PC-9 (cell line): ENCODE measurements at places on chromosomes 5 and 9. TPM values are rescaled to one million over a fixed set of nuclear protein-coding genes. Genes with fewer than 3 reads are reported as not detected.

Gene GABBR2
- total RNA-seq, result 0.76 and 0.98 TPM in 2 replicates

Gene CCNH
- 38.5 and 43.9 TPM in 2 replicates for total RNA-seq

Gene GABRA6
- not detected in 2 replicates for total RNA-seq

GRCh38 chr5:34553581-34553980 is 102.5 kb upstream of the RAI14 start:
- no peak for DNase-seq

- DNase-seq, result no peak
Observed at GRCh38 chr5:71589903-71590302, 2.8 kb downstream of the MCCC2 start.

GRCh38 chr5:362978-363765 is 41.7 kb downstream of the AHRR start:
- no peak for DNase-seq

Gene PCDHB3
- total RNA-seq, result 0.17 and 0.55 TPM in 2 replicates

Gene GPR151
- total RNA-seq, result not detected in 2 replicates

Gene RASA1
- 55.0 and 66.6 TPM in 2 replicates for total RNA-seq

GRCh38 chr9:129671519-129671918 is 6.1 kb downstream of the PRRX2 start:
- DNase-seq, result no peak

GRCh38 chr5:89855417-89855816 is 554.1 kb downstream of the CETN3 start:
- DNase-seq, result no peak

GRCh38 chr5:179923436-179923835 is 15.7 kb upstream of the TBC1D9B start:
- no peak for DNase-seq

GRCh38 chr9:75996726-75997125 is 106.3 kb downstream of the PCSK5 start:
- DNase-seq, result no peak

DNA sequence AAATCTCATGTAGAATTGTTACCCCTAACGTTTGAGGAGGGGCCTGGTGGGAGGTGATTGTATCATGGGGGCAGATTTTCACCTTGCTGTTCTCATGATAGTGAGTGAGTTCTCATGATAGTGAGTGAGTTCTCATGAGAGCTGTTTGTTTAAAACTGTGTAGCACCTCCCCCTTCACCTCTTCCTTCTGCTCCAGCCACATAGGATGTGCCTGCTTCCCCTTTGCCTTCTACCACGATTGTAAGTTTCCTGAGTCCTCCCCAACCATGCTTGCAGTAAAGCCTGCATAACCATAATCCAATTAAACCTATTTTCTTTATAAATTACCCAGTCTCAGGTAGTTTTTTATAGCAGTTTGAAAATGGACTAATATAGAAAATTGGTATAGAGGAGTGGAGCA is 1783.7 kb upstream of the CDH9 start:
- no peak for DNase-seq

Gene YTHDC2
- 14.9 and 18.6 TPM in 2 replicates for total RNA-seq

DNA sequence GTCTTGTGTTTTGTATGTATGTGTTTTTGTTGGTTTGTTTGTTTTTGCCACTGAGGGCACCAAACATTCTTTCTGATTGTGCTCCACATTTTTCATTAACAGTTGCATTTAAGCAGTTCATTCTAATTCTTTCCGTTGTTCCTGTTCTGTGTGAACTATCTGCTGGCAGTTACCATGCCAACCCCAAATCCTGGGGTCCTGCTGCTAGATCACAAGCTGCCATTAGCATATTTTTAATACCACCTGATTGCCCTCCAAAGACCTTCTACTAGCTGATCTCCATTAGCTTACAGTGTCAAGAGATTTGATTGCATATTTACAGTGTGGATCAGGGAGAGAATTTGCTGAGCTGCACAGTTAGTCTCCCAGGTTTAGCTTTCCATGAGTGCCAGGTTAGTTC is 40.6 kb upstream of the STARD4 start:
- no peak for DNase-seq

Gene GPR21
- 1.6 and 3.7 TPM in 2 replicates for total RNA-seq

DNA sequence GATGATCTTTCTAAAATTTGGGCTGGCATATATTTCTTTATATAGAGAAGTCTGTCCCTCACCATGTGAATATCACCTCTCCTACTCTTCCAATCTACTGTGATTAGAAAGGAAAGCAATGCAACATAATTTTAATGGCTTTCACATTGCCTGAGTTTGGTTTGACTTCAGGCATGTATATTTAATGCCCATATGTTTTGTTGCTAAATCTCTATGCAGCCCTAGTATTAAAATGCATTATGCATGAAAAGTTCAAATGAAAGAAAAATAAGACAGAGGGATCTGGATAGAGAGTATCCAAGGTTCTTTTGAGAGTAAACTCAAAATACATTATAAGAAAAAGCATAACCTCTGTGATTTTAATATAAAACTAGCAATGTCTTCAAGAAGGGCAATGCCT is 518.3 kb downstream of the PRR16 start:
- DNase-seq, result no peak

Gene PCDHA11
- not detected in 2 replicates for total RNA-seq

Gene GLRA1
- total RNA-seq, result not detected in 2 replicates

GRCh38 chr9:136686534-136686793 is 793 bp downstream of the AGPAT2 start:
- no peak for DNase-seq

Gene PCDHA7
- not detected in 2 replicates for total RNA-seq

GRCh38 chr5:174188295-174188694 is 142.8 kb downstream of the NSG2 start:
- no peak for DNase-seq

GRCh38 chr9:114231273-114231672 is 75.9 kb downstream of the COL27A1 start:
- DNase-seq, result no peak

GRCh38 chr5:150203832-150204589 is 14.1 kb downstream of the SLC6A7 start:
- no peak for DNase-seq

DNA sequence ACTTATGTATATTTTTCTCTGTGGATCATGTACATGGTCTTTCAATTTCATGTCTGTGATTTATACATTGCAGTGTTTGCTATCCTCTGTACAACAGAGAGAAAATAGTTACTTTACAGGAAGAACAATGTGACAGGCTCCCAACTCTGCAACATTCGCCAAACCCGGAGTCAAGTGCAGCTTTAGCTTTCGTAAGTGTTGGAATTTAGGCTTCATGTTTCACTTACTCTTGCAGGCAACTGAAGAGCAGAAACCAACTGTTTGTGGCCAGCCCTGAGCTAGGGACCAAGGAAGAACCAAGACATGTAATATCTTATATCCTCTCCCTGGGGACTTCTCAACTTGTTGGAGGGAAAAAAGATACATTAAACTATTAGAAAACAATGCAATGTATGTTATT is 147.9 kb downstream of the C5orf15 start:
- DNase-seq, result no peak

Gene HAVCR2
- 0.25 TPM in 1 of 2 replicates, not detected in the other for total RNA-seq

- no peak for DNase-seq
Observed at GRCh38 chr9:27485158-27485557, 38.9 kb upstream of the IFNK start.

Gene CARD9
- total RNA-seq, result 13.6 and 14.0 TPM in 2 replicates

Gene INSL6
- not detected in 2 replicates for total RNA-seq

DNA sequence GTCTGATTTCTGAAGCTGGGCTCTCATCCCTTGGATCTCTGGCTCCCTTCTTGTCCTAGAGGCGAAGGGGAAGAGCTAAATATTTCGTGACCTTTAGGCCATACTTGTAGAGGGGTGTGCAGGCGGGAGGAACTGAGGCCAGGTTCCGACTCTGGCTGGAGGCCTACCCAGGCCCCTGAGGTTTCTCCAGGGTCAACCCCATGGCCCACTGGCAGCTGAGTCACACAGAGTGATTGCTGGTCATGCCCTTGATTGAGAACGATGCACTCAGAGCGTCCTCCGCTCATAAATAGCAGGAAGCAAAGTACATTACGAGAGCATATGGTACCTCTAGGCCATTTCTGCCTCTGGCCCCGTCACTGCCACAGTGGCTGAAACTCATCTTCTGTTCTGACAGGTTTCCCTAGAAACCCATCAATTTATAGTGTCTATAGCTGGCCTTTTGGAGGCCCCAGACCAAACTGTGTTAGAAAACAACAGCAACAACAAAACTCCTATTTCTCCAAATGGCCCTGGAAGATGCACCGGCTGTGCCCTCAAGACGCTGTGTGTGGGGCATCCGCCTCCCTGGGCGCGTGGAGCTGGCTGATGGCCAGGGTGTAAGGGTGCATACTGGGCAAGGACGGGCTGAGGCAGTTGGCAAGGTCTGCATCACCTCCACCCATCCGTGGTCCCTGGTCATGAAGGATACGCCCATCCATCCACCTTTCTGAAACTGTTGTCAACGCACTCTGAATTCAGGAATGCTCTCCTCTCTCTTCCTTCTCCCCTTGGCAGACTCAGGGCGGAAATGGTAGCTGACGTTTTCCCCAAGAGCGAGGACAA is 32.9 kb upstream of the FCN1 start:
- DNase-seq, result no peak

Gene TAF11L10
- not detected in 2 replicates for total RNA-seq

Gene LSM11
- 1.9 and 2.1 TPM in 2 replicates for total RNA-seq

Gene PTBP3
- 75.9 and 141 TPM in 2 replicates for total RNA-seq

Gene PDE6A
- 0.35 and 0.50 TPM in 2 replicates for total RNA-seq

Gene ANKRD18B
- total RNA-seq, result 4.6 and 6.9 TPM in 2 replicates

Gene CCNI2
- total RNA-seq, result 1.2 and 1.7 TPM in 2 replicates

Gene TLE4
- not detected in 2 replicates for total RNA-seq

DNA sequence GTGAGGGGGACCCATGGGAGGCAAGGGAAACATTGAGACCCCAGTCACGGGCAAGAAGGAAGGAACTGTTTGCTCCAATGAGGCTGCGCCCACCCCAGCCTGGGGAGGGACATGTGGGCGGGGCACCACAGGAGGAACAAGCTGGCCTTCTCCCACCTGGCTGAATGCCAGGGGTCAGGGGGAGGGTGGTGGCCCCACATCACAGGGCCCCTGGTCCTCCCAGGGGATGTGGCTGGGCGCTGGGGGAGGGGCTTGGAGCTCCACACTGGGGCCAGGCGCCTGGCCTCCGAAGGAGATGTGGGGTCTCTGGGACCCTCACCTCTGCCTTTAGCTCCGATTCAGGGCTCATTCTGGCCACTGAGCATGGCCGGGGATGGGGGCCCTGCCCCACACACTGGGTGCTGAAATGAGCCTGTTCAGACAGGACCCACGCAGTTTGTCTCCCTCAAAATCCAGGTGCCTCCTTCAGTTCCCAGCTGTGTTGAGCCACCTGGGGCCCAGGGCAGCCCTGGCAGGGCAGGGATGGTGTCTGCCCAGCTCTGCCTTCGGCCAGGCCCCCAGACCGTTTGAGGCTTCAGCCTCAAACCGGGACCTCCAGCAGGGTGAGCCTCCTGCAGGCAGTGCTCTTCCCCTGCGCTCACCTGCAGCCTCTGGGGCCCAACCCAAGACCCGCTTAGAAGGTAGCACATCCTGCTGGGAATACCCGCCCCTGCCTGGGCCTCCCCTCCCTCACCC is 33.2 kb upstream of the NOTCH1 start:
- DNase-seq, result peak; percentile 34

DNA sequence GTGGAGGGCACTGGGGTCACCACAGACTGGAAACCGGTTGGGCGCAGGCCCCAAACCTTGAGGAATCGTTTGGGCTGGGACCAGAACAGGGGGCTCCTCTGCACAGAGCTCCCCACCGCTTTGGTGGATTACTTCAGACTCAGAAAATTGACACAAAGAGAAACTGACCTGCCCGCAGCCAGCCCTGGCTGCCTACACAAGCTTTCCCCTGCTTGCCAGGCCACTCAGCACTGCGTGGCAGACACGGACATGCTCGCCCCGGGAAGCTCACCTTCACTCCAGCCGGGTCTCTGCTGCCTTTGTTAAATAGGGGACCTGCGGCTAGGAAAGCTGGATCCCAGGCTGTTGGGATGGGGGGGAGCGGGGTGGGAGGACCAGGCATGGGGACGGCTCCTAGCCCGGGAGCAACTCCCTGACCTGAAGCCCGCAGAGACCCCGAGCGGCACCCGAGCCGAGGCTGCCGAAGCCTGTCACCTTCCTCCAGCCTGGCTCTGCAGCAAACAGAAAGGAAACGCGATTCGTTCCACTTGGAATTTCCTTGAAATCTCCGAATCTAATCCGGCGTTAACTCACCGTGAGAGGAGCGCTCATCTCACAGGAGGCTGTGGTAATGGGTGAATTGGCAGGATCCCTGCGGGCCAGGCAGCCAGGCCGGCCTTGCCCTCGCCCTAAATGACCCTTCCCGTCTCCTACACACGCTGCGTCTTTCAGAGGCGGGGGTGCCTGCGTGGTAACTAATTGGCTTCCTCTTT is 8.8 kb downstream of the PAX5 start:
- DNase-seq, result no peak

- peak; percentile 79 for DNase-seq
Observed at GRCh38 chr9:128072144-128073021, 4.4 kb downstream of the SLC25A25 start.

Gene CEL
- total RNA-seq, result 2.7 TPM in 2 replicates

- no peak for DNase-seq
Observed at GRCh38 chr9:105473221-105473620, 25.4 kb downstream of the FSD1L start.

- DNase-seq, result no peak
Observed at GRCh38 chr9:98184326-98184725, 8.1 kb downstream of the CORO2A start.

Gene PLAC8L1
- total RNA-seq, result not detected in 2 replicates

Gene COL23A1
- total RNA-seq, result not detected in 2 replicates

Gene TCERG1
- 75.9 and 79.9 TPM in 2 replicates for total RNA-seq

DNA sequence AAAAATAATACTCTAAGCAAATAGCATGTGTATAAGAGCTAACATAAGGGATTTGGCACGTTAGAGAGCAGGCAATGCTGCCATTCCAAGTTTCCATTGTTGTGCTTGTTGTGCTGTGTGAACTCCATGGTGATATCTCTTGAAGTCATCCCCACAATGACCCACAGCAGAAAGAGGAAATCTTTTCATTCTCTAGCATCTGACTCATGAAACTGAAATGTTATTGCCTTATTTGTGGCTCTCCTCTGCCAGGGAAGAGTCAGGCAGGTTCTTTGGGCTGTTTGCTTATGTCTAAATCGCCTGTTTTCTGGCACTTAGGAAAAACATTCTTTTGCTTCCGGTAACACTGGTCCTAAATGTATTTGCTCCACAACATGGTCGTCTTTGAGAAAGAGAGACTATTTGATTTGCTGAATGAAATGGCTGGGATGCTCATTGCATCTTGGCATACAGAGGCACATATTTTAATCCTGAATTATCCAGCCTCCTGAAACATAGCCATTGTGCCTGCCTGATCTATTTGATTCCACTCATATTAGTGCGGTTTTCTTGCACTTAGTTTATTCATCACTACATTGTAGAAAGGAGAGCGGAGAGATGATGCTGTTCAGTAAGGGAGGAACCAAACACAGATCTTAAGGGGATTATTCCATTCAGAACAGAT is 188.8 kb downstream of the CSNK1G3 start:
- peak; percentile 89 for DNase-seq

- no peak for DNase-seq
Observed at GRCh38 chr5:125293726-125294125, 547.3 kb upstream of the ZNF608 start.
